ENCODE measurements at places on chromosomes 1 and 21.

GRCh38 chr1:151419819-151420218 is 20.4 kb downstream of the PSMB4 start:
- no peak for DNase-seq

DNA sequence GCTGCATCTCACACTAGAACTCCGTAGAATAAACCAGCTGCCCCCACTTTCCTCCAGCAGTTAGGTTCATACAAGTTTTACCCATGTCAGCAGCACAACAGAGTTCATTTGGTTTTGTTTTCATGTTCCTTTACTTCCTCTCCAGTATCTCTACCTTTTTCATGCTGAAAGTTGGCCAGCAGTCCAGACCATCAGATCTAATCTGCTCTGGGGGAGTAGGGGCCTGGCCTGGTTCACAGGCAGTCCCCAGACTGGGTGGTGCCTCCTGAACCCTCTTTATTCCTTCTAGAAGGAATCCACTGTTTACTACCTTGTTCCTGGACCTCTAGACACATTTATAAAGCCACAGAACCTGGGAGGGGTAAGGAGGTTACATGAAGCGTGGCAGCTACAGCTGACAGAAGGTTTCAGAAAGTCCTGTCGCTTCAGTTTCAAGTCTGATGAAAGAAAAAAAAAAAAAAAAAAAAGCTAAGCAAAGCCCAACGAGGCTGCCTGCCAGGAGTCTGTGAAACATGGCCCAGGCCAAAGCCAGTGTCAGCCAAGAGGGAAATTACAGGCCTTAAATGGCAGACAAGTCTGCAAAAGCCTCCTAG is 184.6 kb upstream of the JUN start:
- peak; percentile 68 for DNase-seq

DNA sequence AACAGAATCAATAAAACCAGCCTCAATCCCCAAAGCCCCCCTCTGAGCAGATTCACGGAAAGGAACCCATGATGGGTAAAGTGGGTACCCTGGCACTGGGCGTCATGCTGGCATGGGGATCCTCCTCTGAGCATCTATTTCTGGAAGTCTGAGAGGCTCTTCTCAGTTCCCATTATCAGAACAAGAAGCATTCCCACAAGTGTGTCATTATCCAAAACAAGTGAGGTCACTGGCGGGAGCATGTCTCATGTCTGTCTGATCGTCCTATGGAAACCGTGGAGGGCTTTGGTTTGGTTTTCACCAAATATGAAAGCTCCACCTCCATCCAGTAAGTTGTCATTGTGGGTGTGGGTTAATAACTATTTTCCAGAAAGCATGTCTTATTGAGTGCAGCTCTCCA is 70.7 kb downstream of the PGM1 start:
- DNase-seq, result no peak

GRCh38 chr1:106952776-106953175 is 103.7 kb upstream of the PRMT6 start:
- DNase-seq, result no peak

- DNase-seq, result peak; percentile 13
Measured at GRCh38 chr1:48552420-48552819, 80.4 kb upstream of the SPATA6 start.

GRCh38 chr1:37036667-37037053 is 2.3 kb upstream of the GRIK3 start:
- DNase-seq, result no peak

All from GM20000 (cell line).